ENCODE measurements at places on chromosomes 16 and 17. TPM values are rescaled to one million over a fixed set of nuclear protein-coding genes. Genes with fewer than 3 reads are reported as not detected.

The MTHFSD gene
- total RNA-seq: 17.8 TPM

GRCh38 chr17:36933512-36934143 lies 3.6 kb upstream of the LHX1 start:
- no peak for DNase-seq
- no peak overlapping the region for H3K4me3 ChIP-seq
- H3K36me3 ChIP-seq: no peaks in the 10 kb centered on the region
- no peaks in the 10 kb centered on the region for H3K4me1 ChIP-seq
- peaks cover 94% of the 10 kb centered on the region for H3K27me3 ChIP-seq
- H3K27ac ChIP-seq: no peak overlapping the region

DNA sequence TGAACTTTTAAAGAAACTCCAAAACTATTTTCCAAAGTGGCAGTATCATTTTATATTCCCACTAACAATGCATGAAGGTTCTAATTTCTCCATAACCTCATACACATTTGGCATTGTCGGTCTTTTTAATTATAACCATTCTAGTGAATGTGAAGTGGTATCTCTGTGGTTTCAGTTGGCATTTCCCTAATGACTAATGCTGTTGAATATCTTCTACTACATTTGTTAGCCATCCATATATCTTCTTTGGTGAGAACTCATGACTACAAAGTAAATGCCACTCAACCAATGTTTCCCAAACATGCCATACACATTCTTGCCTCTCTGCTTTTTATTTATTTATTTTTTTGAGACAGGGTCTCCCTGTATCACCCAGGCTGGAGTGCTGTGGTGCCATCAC lies 31.7 kb upstream of the TAOK1 start:
- no peak for DNase-seq
- no peak overlapping the region for H3K27ac ChIP-seq
- no peaks in the 10 kb centered on the region for H3K36me3 ChIP-seq

- DNase-seq: no peak
- no peaks in the 10 kb centered on the region for H3K4me1 ChIP-seq
- no peak overlapping the region for H3K27ac ChIP-seq
- no peaks in the 10 kb centered on the region for H3K36me3 ChIP-seq
- H3K27me3 ChIP-seq: no peaks in the 10 kb centered on the region
Measured at GRCh38 chr16:4602331-4602730, 12.4 kb downstream of the UBALD1 start.
